Retina (tissue), 1 donor: ENCODE measurements at places on chromosomes 2 and 18.
A peak's percentile ranks its signal among the peaks of the same experiment; 100 is the strongest.

GRCh38 chr2:47386551-47386950 lies 16.4 kb upstream of the MSH2 start:
- no peak for DNase-seq

DNA sequence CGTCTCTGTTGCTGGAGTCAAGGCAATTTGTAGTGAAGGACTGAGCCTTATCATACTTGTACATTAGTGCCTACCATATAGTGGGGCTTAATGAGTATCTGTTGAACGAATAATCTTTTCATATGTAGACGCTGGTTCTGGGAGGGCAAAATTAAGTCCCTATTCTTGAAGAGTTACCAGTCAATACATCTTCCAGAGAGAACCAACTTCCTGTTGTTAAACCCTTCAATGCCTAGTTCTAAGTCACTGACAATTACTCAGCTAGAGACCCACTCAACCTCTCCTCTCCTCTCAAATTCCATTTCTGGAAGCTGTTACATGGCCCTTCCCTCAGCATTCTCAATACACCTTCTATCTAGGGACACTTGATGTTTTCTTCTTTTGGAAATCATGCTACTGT lies 1.1 kb upstream of the MOB4 start:
- no peak for DNase-seq

DNA sequence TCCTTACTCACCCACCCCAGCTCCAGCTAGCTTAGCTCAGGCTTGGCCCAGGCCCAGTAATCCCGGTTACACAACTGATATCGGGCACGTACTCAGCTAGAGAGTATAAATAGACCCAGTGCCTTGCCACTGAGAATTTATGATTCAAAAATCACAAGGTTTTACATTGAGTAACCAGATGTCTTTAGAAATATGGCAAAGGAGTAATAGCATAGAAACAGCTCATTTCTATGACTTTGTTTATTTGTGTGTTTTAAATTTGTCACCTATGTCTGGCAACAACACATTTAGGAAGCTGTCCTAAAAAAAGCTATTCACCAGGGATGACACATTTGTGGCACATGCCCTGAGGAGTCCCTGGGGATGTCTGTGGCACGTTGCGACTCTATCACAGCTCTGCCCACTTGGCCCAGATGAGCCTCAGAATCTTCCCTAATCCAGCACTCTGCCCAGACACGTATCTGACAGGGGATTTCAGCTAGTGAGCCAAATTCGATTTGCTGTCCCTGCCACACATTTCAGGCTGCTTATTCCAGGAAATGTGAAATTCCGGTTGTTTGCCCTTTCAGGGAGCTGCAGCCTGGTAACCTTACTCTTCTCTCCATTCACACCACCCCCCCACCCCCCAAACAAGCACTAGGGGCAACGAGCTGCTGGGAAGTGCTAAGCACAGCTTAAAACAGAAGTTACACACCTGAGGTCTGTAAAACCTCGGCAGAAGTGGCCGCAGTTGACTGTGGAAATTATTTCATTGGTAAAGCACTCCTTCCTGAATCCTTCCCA lies 85.4 kb upstream of the ZCCHC2 start:
- DNase-seq: peak; percentile 58

DNA sequence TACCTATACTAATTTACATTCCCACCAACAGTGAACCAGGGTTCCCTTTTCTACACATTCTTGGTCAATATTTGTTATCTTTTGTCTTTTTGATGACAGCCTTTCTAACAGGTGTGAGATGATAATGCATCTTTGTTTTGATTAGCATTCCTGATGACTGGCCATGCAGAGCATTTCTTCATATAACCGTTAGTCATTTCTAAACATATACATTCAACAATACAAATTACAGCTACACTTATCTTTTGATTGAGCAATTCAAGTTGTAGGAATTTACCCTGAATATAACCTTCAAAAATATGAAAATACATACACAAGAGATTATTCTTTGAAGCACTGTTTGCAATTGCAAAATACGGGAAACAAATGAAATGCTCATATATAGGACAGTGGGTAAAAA lies 94.9 kb downstream of the TMEM131 start:
- no peak for DNase-seq
